Left cardiac atrium (tissue), 4 donors: ENCODE measurements at places on chromosomes 12 and 14.

GRCh38 chr12:77995436-77996167, 164.9 kb downstream of the NAV3 start:
- DNase-seq: no peak

- no peak for DNase-seq
Measured at GRCh38 chr12:4555804-4556203, 6.2 kb upstream of the DYRK4 start.

- DNase-seq: no peak
Measured at GRCh38 chr12:15797818-15798217, 8.6 kb upstream of the EPS8 start.

DNA sequence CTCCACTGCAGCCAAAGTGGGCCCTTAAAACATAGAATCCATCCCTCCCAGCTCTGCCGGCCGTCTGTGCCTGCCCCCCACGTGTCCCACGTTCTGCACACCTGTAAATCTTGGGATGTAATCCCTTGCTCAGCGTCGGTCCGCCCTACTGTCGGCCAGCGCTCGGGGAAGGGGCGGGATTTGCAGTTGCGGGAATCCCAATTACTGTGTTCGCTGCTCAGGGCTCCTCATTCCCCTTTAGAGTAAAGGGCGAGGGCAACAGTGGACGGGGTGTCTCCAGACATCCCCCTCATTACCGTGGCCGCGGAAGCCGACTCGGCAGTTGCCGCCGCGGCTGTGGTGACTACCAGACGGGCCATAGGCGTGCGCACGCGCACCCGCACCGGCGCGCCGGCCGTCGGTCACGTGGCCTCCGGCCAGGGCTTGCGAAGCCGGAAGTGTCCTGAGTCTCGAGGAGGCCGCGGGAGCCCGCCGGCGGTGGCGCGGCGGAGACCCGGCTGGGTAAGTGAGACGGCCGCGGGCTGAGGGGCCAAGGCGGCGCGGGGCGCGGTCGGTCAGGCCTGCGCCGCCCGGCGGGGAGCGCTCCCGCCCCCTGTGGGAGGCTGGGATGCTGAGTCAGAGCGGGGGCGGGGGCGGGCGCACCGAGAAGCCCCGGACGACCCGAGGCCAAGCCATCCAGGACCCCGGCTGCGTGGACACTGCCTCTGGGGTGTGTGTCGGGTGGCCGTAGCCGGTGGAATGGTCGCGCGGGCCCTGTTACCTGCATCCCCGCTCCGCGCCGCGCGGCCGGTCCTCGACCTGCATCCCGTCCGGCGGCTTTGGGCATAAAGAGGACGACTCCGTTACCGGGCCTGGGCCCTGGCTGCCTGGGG, at the start of gene TBK1:
Gene TBK1, plus strand, starts transcription at position 434 of the 872 bp plus-strand sequence. CDS start 3,751 bp downstream, outside the sequence.
- peak; percentile 92 for DNase-seq

- DNase-seq: no peak
Measured at GRCh38 chr12:50751948-50752721, 11.8 kb upstream of the ATF1 start.

DNA sequence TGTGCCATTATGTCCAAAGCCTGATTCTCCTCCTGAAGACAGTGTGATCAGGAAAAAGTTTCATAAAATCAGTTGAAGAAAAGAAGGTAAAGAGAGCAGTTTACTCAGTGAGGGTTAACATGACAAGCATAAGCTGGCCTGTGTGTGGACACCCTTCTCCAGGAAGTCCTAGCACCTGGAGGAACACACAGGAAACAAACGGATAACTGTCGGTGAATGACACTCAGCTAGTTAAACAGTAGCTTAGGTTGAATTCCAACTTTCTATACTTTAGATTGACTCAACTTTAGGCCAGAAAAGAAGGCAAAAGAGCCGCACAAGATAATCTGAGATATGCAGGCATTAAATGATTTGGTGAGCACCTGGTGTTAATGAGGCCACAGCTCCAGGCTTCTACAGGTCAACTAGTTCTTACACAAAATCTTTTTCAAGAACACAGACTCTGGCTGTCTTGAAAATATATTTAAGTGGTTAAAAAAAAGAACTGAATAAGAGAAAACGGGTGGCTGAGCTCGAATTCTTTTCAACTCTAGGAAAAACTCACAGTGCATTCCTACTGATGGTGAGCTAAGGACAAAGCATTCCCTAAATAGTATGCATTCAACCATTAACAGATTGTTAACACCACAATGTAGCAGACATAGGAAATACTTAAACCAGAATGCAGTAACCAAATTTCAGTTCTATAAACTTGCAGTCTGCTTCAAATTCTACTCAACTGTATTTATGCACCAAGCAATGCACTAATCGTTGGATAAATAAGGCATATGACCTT, 56.9 kb upstream of the TSPAN8 start:
- no peak for DNase-seq

DNA sequence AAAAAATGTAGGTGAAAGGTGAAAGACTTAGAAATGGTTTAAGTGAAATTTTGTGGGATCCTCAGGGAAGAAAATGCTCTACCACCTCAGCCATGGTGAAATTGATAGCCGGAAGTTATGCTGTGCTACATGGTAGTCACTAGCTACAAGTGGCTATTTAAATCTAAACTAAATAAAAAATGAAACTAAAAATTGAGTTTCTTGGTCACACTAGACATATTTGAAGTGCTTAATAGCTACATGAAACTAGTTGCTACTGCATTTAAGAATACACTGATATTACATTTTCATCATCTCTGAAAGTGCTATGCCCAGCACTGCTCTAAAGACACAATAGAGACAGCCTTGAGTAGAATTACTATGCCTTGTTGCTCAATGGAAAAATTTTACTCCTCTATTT, 10.3 kb upstream of the SLCO1B3 start:
- no peak for DNase-seq

DNA sequence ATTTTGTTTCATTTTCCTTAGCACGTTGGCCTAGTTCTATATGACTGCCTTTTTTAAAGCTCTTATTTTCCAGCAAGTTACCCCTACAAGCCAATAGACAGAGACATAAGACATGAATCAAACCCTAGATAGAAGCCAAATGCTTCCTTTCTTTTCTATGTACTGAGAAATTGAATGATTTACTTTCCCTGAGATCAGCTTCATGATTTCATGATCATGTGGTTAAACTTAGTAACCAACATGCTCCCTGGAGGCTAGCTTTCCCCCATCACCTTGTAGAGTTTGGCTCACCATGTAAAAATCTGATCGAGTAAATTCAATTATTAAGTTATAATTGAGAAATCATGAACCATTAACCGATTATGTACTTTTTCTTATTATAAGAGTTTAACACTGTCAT, 148.1 kb upstream of the LRIG3 start:
- DNase-seq: no peak

DNA sequence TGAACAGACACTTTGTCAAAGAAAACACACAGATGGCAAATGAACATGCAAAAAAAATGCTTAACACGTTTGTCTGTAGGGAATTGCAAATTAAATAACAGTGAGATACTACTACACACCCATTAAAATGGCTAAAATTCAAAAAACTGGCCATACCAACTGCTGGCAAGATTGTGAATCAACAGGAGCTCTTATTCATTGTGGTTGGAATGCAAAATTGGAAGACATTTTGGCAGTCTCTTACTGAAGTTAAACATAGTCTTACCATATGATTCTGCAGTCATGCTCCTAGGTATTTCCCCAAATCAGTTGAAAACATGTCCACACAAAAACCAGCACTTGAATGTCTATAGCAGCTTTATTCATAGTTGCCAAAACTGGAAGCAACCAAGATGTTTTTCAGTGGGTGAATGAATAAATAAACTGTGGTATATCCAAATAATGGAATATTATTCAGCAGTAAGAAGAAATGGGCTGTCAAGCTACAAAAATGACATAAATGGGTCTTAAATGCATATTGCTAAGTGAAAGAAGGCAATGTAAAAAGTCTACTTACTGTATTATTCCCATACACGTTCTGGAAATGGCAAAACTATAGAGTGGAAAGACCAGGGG, 91.4 kb downstream of the PLEKHA5 start:
- DNase-seq: no peak

GRCh38 chr12:108454539-108455139, 60.4 kb upstream of the FICD start:
- DNase-seq: no peak

GRCh38 chr12:6964605-6965025, 5.8 kb downstream of the PHB2 start:
- no peak for DNase-seq

- DNase-seq: no peak
Measured at GRCh38 chr14:37196604-37197420, 925 bp upstream of the MIPOL1 start.

DNA sequence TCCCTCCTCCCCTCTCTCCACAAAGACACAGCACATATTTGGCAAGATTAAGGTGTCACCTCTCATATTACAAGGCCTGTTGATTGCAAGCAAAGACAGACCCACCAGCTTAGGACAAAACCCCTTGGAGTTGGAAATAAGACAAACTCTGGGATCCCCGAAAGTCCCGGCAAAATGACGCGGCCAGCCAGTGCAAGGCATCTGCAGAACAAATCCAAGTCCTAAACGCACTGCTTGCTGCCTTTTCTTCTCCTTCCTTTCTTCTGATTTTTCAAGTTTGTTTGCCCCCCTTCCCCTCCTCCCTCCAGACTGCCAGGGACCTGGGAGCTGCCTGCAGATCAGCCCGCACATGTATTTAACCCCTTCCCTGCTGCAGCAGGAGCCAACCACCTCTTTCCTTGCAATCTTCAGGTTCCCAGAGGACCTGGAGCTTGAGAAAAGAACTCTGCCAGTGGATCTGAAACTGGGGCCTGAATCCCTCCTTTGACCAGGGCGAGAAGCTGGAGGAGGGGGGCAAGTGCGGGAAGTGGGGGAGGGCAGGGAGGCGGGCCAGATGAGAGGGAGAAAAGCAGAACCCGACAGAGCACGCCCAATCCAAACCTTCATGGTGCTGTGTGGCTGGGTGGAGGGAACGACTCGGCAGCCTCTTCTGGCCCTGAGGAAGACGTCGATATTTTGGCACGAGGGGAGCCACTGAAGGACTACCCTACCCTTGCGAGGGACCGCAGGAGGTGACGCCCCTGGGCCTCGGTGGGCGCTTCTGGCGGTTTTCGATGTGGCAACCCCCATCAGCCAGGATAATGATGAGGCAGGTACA, 2.0 kb upstream of the NTF3 start:
- no peak for DNase-seq

DNA sequence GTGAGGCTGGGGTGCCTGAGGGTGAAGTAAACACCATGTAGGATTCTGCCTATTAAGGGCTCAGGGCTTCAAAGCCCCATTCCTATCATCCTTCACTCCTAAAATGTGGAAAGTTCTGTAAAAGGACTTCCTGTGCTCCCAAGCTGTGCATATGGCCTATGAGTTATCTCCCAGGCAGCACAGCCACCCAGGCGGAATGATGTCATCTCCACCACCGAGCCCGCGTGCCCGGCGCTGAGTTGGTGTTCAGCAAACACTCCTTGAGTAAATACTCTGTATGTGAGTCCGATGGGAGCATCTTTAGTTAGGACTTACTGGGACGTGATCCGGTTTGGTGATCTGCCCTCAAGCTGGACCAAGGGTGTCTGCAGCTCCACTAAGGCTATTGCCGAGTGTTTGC, 437.3 kb downstream of the MED13L start:
- no peak for DNase-seq

GRCh38 chr12:131348231-131348630, 362.7 kb upstream of the SFSWAP start:
- DNase-seq: no peak

DNA sequence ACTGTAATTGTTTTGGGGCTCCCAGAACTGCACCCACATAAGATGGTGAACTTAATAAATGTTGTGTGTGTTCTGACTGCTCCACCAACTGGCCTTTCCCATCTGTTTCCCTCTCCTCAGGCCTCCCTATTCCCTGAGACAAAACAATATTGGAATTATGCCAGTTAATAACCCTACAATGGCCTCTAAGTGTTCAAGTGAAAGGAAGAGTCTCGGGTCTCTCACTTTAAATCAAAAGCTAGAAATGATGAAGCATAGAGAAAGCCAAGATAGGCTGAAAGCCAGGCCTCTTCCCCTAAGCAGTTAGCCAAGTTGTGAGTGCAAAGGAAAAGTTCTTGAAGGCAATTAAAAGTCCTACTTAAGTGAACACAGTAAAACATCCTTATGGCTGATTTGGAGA, 13.4 kb downstream of the ACOT6 start:
- no peak for DNase-seq

DNA sequence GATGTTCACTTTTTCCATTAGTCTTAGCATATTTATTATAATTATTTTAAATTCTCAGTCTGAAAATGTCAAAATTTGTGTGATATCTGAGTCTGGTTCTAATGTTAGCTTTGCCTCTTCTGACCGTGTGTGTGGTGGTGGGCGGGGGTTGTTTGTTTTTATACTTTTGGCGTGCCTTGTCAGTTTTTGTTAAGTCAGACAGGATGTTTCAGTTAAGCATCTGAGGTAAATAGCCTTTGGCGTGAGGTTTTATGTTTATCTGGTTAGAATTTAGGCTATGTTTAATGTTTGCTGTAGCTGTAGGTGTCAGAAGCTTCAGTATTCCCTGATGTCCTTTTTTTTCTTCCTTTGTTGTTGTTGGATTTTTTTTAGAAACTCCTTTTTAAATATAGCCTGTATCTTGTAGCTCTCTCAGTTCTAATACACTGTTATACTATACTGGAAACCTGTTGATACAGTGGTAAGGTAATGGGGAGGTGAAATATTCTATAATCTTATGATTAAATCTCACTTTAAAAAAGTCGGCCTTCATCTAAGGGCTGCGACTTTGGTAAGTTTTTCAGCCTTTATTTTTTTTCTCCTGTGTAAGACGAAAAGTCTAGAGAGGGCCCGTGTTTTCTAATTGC, 111.6 kb downstream of the SCAF11 start:
- DNase-seq: no peak

- DNase-seq: no peak
Measured at GRCh38 chr12:8517971-8518370, 4.7 kb downstream of the CLEC4D start.

DNA sequence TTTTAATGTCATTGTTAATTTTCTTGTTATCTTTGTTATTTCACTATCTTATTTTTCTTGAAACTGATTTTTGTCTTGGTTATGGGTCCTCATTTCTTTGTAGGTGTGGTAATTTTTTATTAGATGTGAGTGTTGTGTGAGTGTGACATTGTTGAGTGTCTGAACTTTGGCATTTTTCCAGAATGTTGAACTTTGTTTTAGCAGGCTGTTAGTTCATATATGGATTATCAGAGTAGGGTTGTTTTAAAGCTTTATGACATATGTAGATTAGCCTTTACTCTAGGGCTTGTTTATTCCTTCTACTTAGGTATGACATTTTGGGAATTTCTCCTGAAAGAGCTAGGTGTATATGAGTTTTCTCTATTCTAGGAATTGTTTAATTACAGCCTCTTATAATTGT, 103.9 kb downstream of the ARID2 start:
- no peak for DNase-seq

GRCh38 chr14:69629225-69630127, 18.1 kb downstream of the SUSD6 start:
- no peak for DNase-seq

DNA sequence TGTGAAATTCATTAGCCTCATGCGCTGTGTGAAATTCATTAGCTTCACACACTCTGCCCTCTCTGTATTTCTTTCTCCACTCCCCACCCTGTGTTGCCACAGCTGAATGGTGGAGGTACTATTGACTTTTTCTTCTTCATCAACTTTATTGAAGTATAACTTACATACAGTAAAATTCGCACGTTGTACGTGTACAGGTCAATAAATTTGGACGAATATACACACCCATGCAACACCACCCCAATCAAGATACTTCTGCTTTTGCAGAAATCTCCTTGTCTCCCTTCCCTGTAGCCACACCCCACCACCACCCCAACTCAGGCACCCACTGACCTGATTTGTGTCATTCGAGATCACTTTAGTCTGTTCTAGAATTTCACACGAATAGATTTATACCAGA, 51.8 kb downstream of the FBXL14 start:
- DNase-seq: no peak
